ENCODE measurements at places on chromosomes 1 and 21.
A peak's percentile ranks its signal among the peaks of the same experiment; 100 is the strongest.

- no peak for DNase-seq
Measured at GRCh38 chr21:41768437-41769042, 1.7 kb upstream of the RIPK4 start.

GRCh38 chr21:36171741-36172331 is 15.2 kb downstream of the DOP1B start:
- peak; percentile 51 for DNase-seq

GRCh38 chr21:37532868-37533780 is 166.6 kb downstream of the DYRK1A start:
- DNase-seq, result no peak

DNA sequence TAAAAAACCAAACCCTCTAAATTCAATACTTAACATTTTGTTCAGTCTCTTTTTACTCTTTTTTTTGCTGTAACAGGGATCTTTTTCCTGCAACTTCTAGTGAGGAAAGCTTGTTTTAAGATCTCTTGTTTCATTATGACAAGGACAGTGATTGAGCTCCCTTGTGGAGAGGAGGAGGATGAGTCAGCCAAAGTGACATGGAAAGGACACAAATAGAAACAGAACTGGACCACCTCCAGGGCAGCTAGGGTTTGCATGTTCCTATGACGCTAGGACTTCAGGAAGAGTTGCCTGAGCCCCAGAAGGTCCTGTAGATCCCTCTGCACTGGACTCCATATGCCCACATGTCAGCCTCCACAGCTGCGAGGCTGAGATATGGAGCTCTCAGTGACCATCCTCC is 212.6 kb upstream of the FAM78B start:
- DNase-seq, result peak; percentile 34

- DNase-seq, result no peak
Measured at GRCh38 chr21:15752763-15753407, 23.1 kb downstream of the USP25 start.

DNA sequence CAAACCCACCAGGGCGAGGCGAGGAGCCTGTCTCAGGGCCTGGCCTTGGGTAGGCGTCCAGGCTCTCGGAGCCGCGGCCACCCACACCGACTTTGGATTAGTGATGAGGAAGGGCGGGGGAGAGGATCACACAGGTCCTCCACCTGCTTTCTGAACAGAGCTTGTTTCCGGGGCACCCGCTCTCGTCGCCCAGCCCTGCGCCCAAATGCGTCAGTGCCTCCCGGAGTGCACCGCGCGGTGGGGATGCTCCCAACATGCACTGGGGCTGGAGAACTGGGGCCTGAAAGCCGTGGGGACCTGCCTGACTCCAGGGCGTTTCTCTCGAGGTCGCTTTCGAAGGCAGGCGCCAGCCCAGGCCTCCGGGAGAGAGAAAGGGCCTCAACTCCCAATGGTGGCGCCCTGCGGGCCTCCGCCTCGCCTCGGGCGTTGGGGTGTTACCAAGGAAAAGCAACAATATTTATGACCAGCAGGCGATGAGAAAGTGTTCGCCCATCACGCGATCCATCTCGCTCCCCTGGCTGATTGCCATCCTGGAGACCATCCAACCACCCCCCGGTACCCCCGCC is 8.9 kb upstream of the LHX8 start:
- DNase-seq, result no peak

DNA sequence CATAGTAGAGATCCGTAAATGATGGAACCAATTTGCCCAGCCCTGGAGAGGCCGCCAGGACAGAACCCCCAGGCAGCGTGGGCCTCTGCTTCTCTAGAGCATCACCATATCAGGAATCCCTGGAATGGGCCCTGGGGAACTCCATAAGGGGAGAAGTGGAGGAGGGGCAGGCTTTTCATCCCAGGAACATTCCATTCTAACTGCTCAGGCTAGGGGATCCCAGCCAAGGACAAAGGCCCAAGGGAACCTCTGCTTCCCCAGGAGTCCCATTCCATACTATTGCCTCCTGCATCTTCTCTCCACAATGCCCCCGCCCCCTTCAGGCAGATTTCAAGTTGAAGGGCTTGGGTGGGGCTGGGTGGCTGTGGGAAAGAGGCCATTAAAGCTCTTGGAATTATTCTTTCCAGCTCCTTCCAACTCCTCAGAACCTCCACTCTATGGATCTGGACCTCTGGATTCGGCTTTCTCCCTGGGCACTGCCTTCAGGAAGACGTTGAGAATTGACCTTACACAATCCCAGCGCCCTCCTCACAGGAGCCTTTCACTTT is 6.0 kb downstream of the TRNP1 start:
- peak; percentile 78 for DNase-seq
